ENCODE measurements at places on chromosomes 7 and 10.

DNA sequence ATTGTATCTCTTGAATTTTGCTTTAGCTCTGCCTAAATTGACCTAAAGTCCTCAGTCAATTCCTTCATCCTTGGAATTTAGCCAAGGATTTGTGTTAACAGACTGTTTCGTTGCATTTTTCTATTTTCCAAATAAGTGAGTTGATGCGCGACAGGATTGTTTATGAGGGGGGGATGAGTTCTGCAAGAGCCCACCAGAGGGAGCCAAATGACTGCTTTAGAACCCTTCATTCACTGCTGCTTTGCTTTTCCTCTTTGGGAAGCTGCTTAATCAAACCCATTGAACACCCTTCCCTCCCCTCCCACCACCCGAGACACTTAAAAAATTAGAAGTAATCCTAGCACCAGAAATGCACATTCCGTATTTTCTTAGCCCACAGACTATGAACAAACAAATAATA is 33.7 kb upstream of the PTF1A start:
- no peak for DNase-seq

DNA sequence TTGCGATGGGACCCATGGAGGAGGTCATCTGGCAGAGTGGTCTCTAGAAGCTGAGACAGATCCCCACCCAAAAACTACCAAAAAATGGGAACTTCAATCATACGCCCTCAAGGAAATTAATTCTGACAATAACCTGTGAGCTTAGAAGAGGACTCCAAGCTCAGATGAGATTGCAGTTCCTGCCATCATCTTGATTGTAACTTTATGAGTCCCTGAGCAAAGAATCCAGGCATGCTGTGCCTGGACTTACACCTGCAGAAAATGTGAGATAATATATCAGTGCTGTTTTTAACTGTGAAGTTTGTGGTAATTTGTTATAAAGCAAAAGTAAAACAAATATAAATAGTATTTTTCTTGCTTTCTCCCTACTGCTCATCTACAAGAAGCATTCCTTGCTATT is 299.6 kb upstream of the MBL2 start:
- DNase-seq: no peak

GRCh38 chr10:43026039-43026973 is 50.6 kb upstream of the RET start:
- no peak for DNase-seq

- no peak for DNase-seq
These were observed 10.2 kb downstream of the CYREN start for GRCh38 chr7:135160098-135160857.

DNA sequence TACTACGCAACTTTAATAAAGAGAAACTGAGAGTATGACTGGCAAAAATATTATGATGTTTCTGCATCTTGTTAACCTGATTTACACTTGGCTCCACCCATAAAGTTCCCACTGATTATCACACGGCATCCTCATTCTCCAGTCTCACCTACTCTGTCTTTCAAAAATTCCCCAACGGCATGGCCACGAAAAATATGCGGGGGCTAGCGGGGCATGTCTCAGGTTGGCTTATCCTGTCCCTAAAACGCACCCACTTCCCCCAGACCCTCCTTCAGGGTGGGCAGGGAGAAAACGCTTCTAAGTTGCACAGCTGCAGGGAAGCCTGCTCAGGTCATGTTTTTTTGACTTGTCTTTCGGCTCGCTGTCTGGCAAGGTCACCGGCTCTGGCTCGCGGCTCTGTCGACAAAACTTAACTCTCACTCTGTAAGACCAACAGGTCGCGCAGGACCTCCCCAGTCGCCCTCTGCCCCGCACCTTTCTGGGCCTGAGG is 3.8 kb downstream of the CDK6 start:
- DNase-seq: no peak

- DNase-seq: no peak
These were observed 861.1 kb upstream of the ZWINT start for GRCh38 chr10:57222129-57222528.

DNA sequence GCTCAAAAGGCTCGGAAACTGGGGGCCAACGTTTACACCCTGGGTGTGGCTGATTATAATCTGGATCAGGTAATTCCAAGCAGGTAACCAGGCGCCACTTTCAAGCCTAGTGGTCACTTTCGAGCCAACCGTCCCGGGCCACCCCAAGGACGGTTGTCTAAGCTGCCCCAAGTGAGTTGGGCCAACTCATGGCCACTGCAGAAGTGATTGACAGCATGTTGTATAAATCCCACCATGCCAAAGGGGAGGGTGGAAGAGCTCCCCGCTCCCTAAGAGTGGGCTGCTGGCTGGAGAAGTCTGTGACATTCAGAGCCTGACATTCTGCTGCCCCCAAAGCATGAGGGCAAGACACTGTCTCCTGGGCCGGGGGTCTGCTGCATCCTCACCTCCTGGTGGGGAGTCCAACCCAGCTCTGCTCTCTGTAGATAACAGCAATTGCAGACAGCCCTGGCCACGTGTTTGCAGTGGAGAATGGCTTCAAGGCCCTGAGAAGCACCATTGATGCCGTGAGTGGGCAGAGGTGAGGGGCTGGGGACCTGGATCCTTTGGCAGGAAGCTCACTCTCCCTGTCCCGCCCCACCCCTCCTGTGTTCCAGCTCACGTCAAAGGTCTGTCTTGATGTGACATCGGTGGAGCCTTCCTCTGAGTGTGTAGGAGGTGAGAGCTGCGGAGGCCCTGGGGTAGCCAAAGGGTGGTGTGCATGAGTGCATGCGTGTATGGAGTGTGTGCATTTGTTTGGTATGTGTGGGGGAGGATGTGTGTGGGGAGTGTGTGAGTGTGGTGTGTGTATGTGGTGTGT is 10.8 kb downstream of the ANTXRL start:
- no peak for DNase-seq

DNA sequence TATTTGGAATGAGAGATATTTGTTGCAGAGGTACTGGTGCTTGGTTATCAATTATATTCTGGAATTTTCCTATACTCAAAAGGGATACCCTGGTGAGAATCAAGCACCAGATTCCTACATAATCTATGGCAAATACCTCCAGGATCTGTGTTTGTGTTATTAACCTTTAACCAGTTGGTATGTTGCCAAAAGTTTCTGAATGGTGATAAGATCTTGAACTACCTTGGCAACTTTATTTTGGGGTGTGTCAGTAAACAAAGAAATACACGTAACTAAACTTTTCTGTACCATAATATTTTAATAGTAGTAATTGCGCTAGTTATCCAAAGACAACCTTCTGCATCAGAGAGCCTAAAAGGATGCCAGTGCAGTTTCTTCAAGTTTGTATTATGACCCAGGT is 13.4 kb downstream of the SCIN start:
- DNase-seq: no peak

DNA sequence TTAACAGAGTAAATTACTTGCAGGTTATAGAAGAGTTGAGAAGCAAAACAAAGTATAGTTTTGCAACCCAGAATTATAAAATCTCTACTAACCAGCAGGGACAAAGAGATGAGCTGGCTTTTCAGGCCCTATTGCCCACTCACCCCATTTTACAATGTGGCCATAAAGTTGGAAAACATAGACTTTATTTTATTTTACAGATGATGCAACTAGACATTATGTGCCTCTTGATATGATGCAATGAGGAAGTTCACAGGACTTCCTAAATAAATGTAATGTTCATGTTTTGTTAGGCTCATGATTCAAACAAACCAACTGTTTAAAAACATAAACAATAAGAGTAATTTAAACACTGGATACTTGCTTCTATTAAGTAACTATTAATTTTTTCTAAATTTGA is 141.1 kb upstream of the WNT16 start:
- no peak for DNase-seq

GRCh38 chr7:30865076-30865475 is 46.6 kb upstream of the AQP1 start:
- DNase-seq: no peak

DNA sequence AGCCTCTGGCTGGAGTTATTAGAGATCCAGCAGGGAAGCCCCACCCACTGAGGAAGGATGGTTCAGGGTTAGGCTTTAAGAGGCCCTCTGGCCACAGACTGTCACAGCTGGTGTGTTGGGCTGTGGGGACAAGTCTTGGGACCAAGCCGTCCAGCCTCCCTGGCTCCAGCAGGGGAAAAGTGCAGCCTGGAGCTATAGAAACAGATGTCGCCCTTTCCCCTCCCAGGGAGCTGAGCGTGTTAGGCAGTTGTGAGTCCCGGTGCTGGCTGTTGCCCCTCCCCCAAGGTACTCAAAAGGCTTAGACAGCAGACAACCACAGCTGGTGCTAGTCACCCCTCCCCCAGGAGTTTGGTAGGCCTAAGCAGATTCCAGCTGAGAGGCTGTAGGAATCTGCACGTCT is 143.4 kb downstream of the TMEM168 start:
- no peak for DNase-seq

DNA sequence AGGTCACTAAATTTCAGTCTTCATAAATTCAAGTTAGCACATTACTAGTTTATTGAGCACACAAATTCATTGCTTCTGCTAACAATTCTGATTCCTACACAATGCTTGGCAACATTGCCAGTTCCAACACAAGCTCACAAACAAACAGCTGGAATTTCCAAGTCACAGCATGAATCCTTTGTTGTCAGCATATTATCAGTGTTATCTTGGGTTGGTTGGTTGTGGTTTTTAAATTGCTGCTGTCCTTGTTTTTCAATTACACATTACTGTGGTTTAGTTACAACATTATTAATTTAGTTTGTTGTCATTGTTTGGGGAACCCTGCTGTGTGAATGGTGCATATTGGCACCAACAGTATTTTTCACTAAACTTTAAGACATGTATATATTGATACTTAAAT is 86.0 kb upstream of the ARID5B start:
- no peak for DNase-seq

- DNase-seq: no peak
These were observed 79.4 kb downstream of the VWC2 start for GRCh38 chr7:49852619-49853462.

- no peak for DNase-seq
These were observed 1.5 kb downstream of the PTPN12 start for GRCh38 chr7:77538281-77539212.

All from stimulated activated CD8-positive, alpha-beta memory T cell treated with anti-CD3 and anti-CD28 coated beads, Interleukin-7, amount 100 ng/mL, for 1 hour (primary cell).